Tibial nerve (tissue), 4 donors: ENCODE measurements at places on chromosomes 2 and 18.

DNA sequence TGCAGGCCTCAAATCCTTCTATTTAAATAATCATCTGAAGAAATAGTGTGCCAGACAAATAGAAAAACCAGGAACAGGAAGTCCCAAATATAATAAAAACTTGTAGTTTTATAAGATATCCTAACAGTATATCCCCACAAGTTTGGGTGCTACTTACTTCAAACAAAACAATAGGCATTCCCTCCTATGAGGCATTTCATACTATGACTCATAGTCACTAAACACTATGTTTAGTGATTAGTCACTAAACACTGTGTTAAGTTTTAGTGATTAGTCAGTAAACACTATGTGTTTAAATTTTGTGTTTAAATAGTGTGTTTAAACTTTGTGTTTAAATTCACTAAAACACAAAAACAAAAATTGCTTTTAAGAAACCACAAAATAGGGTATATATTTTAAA lies 407.0 kb upstream of the CDH19 start:
- DNase-seq: no peak

DNA sequence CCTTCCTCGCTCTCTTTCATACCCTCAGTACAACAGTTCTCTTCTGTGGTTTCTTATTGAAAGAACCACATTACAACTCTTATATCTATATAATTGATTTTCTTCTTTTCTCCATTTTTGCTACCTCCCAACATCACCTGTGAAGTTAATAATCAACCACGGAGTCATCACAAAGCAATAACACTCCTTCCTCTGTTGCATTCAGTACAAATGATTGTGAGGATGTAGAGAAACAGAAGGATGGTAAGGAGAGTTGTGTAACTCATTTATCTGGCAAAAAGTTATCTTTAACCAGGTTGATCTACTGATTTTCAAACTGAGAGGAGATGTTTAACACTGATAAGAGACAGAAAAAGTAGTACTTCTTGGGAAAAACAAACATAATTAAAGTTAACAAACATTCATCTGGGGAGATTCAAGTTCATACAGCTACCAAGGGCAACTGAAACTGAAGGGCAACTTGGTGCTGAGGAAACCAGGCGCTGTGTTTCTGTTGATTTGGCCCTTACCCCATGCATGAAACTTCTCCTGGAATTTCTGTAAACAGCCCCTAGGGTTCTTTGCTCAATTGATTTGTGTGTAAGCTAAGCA lies 14.2 kb downstream of the IDH1 start:
- DNase-seq: no peak

- peak; percentile 57 for DNase-seq
Measured at GRCh38 chr18:11849841-11850634, 1.2 kb upstream of the CHMP1B start.

DNA sequence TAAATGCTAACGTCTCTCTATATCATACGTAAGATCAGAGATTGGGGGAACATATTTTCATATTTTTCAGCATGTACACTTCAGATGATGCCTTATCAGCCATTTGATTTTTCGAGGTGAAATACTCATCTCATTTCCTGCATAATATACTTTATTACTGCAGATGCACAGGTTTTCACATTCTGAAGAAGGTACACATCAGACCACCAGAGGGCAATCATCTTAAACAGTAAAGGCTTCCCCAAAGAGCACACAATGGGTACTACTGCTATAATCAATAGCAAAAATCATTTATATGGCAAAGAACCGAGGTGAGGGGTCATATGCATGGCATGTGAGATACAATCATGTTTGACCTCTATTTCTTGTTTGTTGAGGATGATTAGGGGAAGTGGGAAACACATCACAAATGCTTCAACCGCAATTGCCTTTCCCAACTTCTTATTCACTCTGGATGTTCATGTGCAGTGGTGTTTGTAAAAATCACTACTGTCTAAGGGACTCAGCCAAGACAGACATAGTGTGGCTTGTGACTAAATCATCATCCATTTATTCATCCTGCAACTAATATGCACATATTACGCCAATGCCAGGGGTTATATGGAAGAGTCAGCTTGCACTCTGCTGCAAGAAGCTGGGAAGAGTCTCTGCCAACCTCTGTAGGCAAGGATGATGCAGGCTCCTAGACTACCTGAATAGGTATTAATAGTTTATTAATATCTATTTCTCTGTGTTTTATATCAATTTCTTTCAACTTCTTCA lies 118.7 kb downstream of the EPB41L3 start:
- DNase-seq: no peak

- no peak for DNase-seq
Measured at GRCh38 chr2:53829273-53829979, 30.3 kb downstream of the GPR75 start.

DNA sequence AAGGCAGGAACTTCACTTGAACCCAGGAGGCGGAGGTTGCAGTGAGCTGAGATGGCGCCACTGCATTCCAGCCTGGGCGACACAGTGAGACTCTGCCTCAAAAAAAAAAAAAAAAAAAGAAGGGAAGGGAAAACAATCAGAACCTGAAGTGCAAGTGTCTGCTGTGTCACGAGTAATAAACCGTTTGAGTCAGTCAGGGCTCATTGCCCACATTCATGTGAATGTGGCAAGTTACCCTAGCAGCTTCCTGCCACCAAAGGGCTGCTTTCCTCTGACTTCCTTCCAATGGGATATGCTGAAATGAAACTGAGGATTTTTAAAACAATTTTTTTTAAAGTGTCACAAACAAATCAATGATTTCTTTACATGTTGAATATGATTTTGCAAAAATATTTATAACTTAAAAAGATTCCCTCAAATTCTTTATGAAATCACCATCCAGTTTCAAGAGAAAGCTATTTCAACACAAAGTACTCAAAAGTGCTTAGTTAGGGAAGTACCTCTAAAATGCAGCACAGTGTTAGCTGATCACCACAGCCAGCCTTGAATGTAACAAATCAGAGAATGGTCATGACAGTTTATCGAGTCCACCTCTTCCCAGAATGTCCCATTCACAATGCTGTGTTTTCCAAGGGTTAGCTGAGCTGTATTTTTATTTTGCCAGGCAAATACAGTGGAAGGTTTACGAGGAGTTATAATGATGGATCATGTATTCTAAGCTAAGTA lies 36.4 kb downstream of the WDSUB1 start:
- no peak for DNase-seq
